Mesenteric fat pad (tissue), 1 donor: ENCODE measurements at places on chromosomes 2 and 18.

DNA sequence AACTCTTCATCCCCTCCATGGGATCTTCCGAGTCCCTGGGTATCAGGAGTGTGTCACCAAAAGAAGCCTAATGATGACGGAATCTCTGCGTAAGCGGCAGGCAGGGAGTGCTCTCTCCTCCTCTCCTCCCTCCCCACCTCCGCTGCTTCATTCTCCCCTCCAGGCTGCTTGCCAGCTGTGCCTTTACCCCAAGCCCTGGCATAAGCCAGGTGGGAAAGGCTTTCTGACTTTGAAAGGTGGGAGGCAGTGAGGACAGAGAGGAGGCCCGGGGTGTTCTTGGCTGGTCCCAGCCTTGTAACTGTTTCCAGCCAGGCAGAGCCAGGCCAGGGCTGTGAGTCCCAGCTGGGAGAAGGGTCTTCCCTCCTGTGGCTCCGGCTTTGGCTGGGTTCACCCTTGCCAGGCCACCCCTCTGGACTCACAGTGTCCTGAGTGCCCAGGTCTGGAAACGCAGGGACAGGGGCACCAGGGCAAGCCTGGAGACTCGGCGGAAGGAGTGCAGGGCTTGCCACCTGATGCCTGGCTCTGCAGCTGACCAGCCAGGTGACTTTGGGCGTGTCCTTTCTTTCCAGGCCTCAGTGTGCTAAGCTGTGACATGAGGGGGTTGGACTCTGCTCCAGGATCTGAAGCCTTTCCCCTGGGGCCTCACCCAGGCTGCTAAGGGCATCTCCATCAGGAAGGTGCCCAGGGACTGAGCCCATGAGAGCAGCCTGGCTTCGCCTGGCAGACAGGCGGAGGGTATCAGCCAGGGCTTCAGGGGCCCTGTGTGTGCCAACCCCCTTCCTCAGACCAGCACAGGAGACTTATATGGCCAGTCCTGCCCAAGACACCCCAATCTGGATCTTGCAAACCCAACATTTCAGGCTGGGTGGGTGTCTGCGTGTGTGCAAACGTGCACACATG is 32.7 kb upstream of the HPCAL1 start:
- peak; percentile 77 for DNase-seq

DNA sequence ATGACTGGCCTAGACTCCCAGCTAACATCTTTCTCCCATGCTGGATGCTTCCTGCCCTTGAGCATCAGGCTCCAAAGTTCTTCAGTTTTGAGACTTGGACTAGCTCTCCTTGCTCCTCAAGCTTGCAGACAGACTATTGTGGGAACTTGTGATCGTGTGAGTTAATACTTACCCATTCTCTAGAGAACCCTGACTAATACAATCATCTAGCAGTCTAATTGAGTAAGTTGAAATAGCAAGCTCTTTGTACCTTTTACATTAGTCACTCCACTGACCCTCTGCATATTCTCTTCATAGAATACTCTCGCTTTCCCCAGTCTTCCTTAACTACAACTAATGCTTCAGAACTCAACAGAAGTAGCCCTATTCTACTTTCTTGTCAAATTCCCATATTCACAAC is 434.6 kb upstream of the NXPH2 start:
- DNase-seq, result no peak

- no peak for DNase-seq
These were observed 153.7 kb downstream of the PRKCE start for GRCh38 chr2:45804987-45805755.

DNA sequence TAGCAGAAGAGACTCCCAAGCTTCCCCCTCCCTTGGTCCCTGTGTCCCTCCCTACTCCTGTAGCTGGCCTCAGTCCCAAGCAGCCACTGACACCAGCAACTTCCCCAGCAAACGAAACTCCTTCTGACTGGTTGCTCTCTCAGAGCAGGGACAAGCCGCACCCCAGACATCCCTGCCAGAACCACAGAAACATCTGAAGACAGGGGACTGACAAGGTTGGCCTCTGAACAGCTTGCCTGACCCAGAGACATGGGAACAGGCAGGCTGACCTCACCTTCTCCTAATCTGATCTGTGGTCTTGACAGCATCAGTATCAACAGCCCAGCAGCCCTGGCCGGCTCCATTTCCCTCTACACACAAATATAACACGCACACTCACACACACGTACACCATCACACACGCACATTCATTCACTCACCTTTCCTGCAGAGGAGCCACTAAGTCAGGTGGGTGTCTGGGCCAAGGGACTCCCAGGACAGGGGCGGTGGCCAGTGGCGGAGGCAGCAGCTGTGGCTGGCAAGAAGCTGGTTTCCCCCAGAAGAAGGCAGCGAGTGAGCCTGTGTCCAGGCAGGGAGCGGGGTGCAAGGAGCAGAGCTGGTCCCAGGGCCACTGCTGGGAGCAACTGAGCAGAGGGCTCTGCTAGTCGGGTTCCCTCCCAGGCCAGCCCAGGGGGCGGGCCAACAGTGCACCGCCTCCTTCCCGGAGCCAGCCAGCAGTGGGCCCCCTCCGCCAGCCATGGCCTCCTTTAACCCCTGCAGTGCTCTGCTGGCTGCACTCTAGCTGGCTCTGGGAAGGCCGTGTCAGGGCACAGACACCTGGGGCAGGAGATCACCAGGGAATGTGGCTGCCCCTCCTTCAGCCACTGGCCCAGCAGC is 59.1 kb downstream of the TNS1 start:
- no peak for DNase-seq

- no peak for DNase-seq
These were observed 119.8 kb downstream of the EIPR1 start for GRCh38 chr2:3257826-3258225.

DNA sequence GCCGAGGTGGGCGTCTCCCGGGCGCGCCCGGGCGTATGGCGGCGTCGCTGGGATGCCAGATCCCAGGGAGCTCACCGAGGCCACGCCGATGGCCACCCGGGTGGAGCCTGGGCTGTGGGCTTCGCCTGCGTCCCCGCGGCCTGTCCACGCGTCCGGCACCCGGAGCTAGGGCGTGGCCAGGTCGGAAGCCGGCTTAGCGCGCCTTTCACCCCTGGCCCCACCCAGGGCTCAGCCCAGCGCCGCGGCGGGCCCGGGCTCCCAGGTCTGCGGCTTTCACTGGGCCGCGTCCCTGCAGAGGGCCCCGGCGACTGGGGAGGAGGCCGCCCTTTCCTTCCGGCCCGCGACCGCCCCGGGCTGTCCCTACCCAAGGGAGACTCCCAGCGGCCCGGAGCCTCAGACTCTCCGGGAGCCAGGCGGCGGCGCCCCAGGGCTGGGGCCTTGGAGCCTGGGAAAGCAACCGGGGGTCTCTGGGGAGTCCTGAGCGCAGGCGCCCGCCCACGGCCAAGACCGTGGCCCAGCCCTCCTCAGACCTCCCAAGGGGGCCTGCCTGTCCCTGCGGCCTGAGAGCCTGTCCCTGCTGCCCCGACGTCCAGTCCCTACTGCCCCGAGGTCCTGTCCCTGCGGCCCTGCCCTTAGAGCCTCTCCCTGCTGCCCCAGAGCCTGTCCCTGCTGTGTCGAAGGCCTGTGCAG is 36.3 kb upstream of the ITM2C start:
- no peak for DNase-seq

DNA sequence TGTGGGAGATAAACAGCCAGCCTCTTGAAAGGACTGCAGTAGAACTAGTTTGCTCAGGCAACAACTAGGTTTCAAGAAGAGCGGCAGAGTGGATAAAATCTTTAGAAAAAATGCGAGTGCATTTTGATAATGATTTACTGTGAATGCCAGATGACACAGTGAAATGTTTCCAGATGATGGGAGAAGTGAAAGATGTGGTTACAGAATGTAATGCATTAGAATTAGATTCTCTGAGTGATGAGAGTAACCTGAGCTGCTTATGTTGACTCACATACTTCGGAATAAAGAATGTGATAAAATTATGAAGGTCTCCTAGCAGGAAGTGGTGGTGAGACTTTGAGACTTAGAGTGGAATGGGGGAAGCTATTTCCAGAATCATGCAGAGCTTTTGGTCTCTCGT is 184.3 kb downstream of the GULP1 start:
- no peak for DNase-seq

DNA sequence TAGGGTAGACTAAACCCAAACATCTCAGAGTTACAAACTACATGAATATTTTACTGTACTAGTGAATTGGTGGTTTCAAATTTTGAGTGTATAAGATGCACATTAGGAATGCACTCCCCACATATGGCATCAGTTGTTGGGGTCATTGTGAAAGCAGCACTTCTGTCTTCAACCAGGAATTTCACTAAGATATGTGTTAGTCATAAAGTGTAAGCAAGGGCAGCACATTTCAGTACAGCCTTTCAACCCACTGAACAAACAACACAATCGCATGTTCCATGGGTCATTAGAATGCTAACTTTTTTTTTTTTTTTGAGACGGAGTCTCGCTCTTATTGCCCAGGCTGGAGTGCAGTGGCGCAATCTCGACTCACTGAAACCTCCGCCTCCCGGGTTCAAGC is 164.1 kb upstream of the MAP2 start:
- no peak for DNase-seq

DNA sequence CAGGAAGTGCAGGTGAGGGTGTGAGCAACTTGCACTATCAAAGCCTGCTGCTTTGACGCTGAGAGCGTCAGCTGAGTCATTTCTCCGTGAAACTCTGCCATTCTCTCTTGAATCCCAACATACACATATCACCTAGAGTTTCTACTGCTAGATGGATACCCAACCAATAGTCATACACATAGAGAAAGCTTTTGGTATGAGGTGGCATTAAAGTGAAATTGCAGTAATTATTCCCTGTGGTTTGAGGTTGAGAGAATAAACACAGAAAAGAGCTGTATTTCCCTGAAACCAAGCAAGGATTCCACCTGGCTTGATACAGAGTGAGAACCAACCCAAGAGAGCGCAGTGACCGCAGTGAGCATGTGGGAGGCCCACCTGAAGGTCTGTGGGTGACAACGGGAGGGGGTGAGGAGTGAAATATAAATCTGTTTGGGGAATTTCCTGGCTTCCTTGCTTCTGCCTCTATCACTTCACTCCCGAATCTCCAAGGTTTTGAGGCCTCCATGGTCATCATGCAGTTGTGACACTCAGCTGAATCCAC is 28.8 kb upstream of the TMEM18 start:
- no peak for DNase-seq

GRCh38 chr2:33763671-33764310 is 164.7 kb upstream of the FAM98A start:
- no peak for DNase-seq

- DNase-seq, result no peak
These were observed 6.1 kb upstream of the RAB17 start for GRCh38 chr2:237596520-237597195.

DNA sequence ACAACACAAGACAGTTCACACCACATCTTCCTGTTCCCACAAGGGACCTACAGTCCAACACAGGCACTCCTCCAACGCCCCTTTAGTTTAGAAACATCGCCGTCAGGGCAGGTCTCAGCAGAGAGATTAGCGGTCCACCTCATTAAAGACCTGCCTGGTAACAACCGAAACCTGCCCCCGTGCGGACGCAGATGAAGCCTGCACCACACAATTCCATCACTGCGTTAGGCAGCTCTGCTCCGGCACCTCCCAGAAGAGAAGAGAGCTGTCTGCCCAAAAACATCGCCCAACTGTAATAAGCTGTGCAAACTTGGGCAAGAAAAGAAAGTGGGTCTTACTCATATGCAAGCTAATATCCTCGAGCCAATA is 32.7 kb downstream of the ZNF516 start:
- DNase-seq, result no peak

DNA sequence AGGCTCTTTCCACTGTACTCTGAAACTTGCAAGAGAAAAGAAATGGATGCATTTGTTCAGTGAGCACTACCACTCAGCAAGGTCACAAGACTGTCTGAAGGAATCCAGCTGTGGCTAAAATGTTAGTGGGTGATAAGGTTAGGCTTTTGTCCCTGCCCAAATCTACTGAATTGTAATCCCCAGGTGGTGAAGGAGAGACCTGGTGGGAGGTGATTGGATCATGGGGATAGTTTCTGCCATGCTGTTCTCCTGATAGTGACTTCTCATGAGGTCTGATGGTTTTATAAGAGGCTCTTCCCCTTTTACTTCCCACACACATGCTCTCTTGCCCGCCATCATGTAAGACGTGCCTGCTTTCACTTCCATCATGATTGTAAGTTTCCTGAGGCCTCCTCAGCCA is 68.2 kb downstream of the ZNF385B start:
- DNase-seq, result no peak

DNA sequence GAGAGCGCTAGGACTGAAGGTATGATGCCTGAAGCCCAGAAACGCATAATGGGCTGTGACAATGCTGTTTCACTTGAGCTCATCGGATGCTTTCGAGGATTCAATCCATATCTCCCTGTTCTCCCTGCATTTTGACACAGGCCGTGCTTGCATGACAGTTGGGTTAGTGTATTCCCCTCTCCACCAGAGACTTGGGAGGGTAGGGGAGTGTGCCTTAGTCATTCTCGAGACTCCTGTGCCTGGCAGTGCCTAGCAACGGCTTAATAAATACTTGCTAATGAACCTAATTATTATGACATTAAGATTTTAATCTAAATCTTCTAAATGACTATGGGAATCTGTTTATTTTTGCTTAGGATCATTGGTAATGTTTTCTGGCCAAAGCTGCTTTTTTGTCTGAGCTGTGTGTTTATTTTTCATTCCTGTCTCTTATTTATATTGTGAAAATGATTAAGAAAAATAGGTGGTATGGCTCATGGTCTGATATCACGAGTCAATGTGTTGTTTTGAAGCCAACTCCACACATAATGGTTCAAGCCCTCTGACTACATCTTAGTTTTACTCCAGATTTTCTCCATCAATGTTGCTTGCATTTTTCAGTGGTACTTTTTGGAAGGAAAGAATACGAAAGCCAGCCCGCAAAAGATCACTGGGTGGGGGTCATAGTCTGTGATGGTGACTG is 61.3 kb downstream of the NEDD4L start:
- DNase-seq, result no peak

DNA sequence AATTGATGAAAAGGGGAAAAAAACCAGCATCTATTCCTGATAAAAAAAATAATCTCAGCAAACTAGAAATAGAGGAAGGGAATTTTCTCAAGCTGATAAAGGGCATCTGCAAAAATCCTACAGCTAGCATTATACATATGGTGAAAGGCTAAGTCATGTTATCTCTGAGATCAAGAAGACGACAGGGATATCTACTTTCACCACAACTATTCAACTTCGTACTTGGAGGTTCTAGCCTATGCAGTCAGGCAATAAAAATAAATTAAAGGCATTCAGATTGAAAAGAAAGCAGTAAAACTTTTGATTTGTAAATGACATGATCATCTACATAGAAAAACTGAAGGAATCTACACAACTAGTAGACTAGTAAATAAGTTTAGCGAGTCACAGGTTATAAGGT is 58.2 kb downstream of the CAB39 start:
- DNase-seq, result no peak

GRCh38 chr18:47260924-47261701 is 9.7 kb upstream of the SKOR2 start:
- DNase-seq, result no peak

GRCh38 chr2:128473175-128474035 is 154.7 kb upstream of the HS6ST1 start:
- DNase-seq, result no peak

DNA sequence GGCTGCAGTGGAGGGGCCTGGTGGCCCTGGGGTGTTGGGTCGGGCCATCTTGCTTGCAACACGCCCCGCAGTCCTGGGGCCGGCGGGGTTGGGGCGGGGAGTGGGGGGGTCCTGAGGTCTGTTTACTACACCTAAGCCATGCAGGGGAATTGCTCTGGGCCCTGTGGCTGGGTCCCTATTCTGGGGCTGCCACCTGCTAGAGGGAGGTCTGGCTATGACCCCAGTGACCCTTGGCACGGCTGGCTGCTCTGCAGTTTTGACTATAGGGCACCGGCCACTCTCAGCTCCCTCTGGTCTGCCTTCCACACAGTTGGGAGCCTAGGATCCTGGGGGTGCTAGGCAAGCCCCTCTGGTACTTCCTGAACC is 170.6 kb upstream of the GLI2 start:
- no peak for DNase-seq
